ENCODE measurements at places on chromosomes 1 and 21.

- no peak for DNase-seq
Measured at GRCh38 chr21:25688275-25689155, 46.2 kb downstream of the ATP5PF start.

DNA sequence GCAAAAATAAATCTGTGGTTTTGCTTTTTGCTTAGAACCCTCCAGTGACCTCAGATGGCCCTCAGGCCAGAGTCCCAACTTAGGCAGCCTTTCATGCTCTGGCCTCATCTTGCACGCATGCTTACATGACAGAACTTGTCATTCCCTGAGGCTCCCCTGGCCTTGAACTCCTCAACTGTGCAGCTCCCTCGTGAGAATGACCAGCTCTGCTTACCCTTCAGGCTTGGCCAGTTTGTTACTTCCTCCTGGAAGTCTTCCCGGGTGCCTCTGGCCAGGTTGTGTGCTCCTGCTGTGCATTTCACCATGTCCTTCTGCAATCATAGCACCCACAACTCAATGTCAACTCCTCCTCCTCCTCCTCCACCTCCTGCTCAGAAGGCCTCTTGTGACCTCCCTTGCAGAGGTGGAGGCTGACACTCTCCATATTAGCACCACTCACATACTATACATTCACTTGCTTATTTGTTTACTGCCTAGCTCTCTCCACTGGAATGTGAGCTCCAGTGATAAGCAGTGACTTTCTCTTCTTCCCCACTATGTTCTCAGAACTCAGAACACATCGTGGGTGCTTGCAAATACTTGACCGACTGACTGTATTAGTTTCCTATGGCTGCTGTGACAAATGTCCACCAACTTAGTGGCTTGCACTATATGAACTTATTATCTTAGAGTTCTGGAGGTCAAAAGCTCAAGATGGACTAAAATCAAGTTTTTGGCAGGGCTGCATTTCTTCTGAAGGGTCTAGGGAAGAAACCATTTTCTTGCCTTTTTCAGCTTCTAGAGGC is 41.9 kb downstream of the RCSD1 start:
- DNase-seq = no peak

- no peak for DNase-seq
Measured at GRCh38 chr1:2331200-2331544, 60.2 kb downstream of the MORN1 start.

DNA sequence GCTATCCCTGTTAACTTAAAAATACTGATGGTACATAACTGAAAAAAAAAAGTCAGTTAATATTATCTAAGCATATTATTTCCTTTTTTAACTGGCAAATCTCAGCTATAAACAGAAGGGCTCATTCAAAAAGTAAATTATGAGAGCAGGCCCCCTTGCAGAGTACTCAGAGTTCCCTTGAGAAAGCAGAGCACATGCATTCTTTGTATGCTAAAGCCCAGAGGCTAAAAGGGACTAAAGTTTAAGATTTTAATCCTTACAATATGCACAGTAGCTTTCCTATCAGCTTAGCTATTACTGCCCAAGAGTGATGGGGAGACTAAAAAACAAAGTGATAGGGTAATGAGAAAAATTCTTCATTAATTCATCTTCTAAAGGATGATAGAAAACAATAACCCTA is 18.5 kb downstream of the SLC16A1 start:
- DNase-seq = no peak

DNA sequence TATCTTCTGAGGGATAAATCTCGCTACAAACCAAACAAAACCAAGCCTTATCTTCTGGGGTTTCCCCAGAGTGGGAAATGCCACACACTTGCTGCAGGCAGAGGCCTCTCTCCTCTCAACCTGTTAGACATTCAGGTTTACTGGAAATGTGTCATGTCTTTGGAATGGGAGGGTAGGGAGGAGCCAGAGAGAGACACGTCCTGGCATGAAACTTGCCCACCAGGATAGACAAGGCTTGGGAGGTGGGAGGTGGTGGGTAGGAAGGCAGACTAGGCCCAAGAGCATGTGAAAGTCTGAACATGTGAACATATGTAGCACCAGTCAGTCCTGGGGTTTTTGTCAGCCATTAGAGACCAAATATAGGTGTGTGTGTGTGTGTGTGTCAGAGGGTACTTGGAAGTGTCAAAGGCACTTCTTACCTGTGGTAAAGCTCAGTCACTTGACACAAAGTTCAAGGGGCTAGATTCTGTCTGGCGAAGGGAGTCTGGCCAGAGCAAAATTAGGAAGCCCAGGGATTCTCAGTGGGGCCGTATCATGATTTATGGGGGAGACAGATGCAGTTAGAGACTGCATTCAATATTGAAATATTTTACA is 32.4 kb upstream of the PIGC start:
- DNase-seq = no peak

DNA sequence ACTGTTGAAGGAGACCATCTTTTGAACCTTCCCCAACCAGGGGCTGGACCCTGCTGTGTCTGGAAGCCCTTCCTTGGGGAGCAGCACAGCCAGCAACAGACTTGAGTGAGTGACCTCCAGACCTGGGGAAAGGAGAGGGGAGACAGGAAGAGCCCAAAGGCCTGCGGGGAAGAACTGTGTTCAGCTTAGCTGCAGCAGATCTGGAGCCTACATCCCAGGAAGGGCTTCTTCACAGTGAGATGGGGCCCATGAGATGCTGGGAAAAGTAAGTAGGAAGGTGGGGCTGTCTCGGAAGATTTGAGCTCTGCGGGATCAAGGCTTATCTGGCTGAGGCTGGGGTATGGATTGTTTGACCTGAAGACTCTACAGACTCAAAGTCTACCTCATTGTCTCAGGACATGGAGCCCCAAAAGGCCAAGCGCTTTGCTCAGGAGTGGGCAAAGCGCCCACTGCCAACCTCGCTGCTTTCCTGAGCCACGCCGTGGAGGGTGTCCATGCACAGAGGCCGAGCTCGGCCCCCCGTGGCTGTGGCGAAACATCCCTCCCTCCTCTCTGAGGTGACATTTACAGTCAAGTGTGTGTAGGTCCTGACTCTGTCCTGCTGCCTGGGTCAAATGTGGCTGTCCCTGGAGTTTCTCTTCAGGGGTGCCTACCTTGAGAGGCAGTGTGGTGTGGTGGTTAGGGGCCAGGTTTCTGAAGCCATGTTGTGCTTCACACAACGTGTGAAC is 24.5 kb downstream of the SPOCD1 start:
- no peak for DNase-seq

DNA sequence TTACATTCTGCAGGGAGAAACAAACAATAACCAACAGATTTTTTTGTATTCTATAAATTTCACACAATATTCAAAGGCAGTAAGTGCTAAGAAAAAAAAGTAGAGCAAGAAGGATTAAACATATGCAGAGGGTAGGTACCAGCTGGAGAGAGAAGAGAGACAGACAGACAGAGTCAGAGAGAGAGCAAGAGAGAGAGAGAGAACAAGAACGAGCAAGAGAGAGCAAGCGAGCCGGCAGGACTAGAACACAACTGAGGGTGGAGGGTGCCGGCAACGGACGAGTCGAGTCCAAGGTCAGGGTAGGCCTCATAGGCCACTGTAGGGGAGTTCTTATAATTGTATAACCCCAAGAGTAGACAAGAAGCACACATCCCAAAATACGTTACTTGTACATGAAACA is 97.1 kb downstream of the RERE start:
- no peak for DNase-seq

GRCh38 chr1:71651214-71651613 is 570.4 kb upstream of the ZRANB2 start:
- DNase-seq = no peak

DNA sequence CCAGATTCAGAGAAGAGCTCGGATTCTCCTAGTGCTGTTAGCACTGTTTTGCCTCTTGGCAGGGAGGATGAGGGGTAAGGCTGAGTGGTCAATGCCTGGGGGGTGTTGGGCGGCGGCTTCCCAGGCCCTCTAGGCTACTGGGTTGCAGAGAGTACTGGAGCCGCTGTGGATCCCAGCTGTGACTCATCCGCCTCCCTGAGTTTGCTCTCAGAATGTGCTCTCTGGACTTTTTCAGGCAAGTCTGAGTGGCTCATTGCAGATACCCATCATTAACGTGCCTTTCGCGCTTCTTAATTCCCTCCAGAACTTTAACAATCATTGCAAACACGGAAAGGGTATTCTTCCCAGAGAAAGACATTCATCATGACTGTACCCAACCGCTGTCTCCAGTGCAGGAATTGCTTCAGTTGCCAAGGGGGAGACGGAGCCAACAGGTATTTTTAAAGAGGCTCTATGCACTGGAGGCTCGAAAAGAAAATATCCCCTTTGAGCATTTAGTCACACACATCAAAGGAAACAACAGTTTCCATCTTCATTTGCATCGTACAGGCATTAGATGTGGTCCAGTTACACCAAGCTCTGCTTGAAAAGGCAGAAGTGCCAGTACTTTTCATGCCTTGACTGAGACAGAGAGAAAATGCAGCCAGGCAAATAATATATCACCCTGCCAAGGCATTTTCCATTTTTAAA is 14.4 kb upstream of the CAMTA1 start:
- no peak for DNase-seq

GRCh38 chr1:66633159-66633558 is 99.2 kb downstream of the SGIP1 start:
- no peak for DNase-seq

DNA sequence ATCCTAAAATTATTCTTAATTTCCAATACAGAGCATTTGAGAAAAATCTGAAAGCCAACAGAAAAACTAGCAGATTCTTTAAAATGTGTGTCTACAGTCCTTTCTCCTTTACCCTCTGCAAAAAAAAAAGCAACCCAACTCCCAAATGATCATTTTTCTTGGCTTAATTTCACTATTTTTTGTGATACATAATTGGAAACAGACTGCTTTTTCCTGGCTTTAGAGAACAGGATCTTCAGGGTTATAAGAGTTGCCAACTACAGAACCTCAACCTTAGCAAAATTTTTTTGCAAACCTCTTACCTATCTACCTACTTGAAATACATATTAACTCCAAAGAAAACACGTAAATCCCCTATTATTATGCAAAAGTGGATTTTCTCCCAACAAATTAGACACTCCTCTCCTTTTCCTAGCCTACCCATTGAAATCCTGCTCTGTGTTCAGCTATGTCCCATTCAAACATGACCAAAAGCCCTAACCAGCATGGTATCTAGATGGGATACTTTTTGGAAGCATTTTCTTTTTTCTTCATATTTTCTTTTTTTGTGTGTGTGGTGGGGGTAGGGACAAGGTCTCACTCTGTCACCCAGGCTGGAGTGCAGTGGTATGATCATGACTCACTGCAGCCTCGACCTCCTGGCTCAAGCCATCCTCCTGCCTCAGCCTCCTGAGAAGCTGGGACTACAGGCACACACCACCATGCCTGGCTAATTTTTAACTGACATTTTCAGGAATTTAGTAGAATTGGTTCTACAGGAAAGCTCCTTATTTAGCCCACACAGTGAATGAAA is 9.0 kb downstream of the TGFBR3 start:
- no peak for DNase-seq

GRCh38 chr1:231827337-231828105 is 200.9 kb downstream of the DISC1 start:
- no peak for DNase-seq

DNA sequence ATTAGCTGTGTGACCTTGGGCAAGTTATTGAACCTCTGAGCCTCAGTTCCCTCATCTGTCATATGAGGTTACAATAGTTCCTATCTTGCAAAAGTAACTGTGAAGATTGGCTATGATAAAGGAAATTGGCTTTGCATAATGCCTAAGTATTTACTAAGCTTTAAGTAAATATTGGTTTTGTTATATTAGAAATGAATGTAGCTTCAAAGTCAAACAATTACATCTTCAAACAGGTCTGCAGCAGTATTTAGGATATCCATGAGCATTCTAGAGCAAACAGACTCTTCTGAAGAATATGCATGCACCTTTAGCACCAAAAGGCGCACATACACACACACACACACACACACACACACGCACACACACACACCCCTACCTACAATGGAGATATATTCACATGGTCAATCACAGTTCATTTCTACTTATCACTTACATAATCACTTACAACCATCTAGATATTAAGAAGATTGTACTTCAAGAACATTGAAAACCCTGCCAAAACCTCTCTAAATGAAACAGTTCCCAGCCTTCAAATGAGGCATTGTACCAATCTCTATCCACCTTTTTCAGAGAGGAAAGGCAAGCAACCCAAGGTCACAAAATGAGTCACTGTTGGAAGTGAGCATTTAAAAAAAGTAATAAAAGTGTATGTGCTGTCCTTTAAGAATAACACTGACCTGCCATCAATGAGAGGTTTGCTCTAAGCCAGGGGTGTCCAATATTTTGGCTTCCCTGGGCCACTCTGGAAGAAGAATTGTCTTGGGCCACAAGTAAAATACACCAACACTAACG is 13.4 kb upstream of the FAM43B start:
- DNase-seq = no peak

- DNase-seq = no peak
Measured at GRCh38 chr21:33035147-33035546, 9.4 kb downstream of the OLIG2 start.

GRCh38 chr1:8182034-8182761 is 135.7 kb upstream of the SLC45A1 start:
- DNase-seq = no peak

DNA sequence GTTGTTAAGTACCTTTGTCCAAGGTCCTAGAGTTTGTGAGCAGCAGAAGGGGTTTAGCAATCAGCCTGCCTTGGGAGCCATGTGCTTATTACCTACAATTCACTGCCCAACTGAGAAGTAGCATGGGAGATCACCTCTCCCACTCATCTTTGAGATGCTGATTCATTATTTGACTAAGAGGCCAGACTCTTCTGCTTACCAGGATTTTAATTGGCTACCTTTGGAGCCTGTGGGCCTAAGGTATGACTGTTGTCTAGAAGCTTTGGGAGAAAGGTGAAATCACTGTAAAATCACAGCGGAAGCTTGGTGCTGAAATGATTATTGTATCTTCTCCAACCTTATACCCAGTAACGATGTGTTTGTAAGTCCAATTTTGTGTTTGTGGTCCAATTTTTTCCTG is 213.4 kb downstream of the ST6GALNAC3 start:
- no peak for DNase-seq

- DNase-seq = no peak
Measured at GRCh38 chr1:29305943-29306342, 69.6 kb downstream of the PTPRU start.

DNA sequence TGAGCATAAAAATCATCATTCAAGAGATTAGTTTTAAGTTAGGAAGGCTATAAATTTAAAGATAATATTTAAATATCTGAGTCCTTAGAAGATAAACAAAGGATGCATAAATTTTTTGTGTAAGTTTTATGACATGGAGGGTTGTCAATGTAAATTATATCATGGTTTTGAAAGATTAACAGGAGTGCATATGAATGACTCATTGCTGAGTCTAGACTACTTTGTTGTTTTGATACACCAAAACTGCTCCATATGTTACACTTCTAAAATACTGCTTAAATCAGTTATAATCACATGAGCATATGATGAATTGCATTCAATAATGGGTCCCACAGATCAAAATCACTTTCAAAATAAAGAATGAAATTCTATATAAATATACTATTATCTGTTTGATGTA is 312.5 kb downstream of the KCNT2 start:
- no peak for DNase-seq

GRCh38 chr1:229657993-229658755 is 32.1 kb downstream of the URB2 start:
- no peak for DNase-seq

GRCh38 chr1:21822349-21822748 is 10.3 kb downstream of the LDLRAD2 start:
- DNase-seq = no peak

Data from GM19239 (cell line).